ENCODE measurements at places on chromosomes 12 and 14.
A peak's percentile ranks its signal among the peaks of the same experiment; 100 is the strongest.

DNA sequence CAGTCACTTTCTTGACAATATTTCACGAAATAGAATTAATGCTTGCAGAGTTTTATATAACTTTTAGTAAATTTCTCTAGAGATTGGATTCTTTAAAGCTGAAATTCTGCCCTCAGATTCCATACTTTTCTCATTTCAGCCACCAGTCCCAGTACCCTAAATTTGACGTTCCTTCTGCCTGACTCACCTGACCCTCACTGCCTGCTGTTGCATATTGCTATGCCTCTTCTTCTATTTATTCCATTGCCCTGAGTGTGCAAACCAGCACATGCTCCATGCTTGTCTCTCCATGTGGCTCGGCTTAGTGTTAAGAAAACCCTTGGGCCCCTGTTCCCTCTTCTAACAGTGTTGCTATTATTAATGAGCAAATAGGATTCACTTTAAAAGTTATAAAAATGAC, 533.3 kb downstream of the LRFN5 start:
- no peak for DNase-seq

GRCh38 chr14:90784621-90785270, 31.5 kb downstream of the TTC7B start:
- no peak for DNase-seq

DNA sequence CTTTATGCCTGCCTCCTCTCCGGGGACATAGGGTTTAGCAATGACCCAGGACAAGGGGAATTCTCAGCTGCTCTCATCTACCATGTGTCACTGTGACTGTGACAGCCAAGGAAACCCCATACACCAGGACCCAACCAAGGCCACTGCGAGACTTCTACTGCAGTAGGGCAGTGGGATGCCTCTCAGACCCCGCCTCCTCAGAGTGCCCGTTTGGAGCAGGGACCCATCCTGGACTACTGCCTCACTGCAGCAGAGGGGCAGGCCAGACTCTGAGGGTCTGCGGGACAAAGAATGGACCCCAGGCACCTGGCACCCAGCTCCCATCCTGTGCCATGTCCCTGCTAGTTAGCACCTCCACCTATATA, 71.3 kb upstream of the DDX11 start:
- no peak for DNase-seq

GRCh38 chr14:102510616-102511520, 1.3 kb upstream of the ANKRD9 start:
- DNase-seq = no peak

DNA sequence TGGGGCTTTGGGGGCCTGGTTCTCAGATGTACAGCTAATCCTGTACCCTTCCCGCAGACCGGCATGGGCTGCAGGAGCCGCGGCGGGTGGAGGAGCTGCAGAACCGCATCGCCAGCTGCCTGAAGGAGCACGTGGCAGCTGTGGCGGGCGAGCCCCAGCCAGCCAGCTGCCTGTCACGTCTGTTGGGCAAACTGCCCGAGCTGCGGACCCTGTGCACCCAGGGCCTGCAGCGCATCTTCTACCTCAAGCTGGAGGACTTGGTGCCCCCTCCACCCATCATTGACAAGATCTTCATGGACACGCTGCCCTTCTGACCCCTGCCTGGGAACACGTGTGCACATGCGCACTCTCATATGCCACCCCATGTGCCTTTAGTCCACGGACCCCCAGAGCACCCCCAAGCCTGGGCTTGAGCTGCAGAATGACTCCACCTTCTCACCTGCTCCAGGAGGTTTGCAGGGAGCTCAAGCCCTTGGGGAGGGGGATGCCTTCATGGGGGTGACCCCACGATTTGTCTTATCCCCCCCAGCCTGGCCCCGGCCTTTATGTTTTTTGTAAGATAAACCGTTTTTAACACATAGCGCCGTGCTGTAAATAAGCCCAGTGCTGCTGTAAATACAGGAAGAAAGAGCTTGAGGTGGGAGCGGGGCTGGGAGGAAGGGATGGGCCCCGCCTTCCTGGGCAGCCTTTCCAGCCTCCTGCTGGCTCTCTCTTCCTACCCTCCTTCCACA, 7.6 kb downstream of the NR4A1 start:
- peak; percentile 12 for DNase-seq

DNA sequence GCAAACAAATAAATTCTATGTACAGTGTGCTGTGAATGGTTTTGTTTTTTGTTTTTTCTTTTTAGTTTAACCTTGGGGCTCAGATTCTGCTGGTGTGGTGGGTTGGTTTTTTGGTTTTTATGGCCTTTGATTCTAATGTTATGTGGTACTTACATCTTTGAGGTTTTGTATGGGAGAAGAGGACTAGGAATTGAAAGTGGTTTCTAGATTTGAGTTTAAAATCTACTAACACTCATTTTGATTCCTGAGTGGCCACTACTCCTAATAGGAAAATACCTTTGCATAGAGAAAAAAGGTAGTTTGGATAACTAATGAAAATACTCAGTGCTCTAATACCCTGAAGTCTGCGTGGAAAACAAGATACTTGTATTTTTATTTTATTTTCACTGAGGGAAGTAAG, 137.7 kb downstream of the MON2 start:
- no peak for DNase-seq

- no peak for DNase-seq
Observed at GRCh38 chr12:6788972-6789924, at the start of gene CD4. Gene CD4 (plus strand): TSS chr12:6789528. CDS start chr12:6800139, 10,611 bp downstream.

GRCh38 chr12:120412421-120412820, 25.5 kb upstream of the COX6A1 start:
- DNase-seq = no peak

DNA sequence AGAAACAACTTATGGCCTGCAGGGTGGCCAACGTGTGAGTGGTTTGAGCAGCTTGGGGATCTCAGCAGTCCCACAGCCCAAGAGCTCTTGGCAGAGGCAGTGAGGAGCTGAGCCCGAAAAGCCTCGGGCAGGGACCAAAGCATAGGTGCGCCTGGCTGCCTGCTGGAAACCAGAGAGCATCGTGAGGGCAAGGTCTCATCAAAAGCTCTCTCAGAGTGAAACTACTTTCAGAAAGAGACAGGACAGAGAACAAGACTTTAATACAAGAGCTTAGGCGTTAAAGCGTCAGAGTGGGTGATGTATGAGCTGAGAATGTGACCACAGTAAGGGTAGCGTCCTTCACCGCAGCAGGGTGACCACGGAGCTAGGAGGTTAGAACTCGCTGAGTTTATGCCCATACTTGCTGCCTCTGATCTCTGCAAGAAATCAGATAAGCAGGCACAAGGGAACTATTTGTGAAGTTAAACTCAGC, 30.8 kb downstream of the LGMN start:
- DNase-seq = no peak

DNA sequence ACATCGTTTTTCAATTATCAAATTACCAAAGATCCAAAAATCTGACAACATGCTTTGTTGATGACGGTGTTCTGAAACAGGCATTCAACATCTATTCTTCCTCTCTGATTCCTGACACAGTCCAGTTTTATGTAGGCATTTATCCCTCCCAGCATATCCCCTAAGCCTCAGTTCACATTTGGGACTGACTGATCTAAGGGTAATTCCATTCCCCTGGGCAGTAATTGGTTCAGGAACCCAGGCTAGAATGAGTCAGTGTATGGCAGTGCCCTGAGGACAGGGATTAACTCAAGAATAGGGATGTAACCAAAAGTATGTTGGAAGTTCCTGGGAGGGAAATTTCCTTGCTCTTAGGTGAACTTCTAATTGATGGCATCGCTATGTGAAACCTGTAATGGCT, 10.3 kb upstream of the PCNX1 start:
- DNase-seq = no peak

- peak; percentile 15 for DNase-seq
Observed at GRCh38 chr14:27739657-27740156, 1026.9 kb upstream of the FOXG1 start.

DNA sequence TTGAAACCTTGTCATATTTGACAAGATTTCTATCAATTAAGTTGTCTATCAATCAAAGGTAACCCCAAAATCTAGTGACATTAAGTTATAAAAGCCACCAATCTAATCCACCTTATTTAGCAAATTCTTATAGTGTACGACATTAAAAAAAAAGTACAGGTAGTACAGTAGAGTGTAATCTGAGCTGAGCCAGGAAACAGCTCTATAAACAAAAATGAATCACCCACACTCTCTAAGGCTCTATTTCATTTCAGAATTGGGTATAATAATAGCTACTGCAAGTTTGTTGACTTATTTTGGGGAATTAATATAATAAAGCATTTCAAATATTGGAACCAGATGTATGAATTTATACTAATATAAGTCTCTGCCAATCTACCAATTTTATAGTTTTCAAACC, 342.4 kb upstream of the FLRT2 start:
- DNase-seq = no peak

GRCh38 chr12:6020930-6021329, 75.9 kb upstream of the ANO2 start:
- DNase-seq = no peak

GRCh38 chr14:56098021-56098420, 20.2 kb upstream of the PELI2 start:
- DNase-seq = no peak

DNA sequence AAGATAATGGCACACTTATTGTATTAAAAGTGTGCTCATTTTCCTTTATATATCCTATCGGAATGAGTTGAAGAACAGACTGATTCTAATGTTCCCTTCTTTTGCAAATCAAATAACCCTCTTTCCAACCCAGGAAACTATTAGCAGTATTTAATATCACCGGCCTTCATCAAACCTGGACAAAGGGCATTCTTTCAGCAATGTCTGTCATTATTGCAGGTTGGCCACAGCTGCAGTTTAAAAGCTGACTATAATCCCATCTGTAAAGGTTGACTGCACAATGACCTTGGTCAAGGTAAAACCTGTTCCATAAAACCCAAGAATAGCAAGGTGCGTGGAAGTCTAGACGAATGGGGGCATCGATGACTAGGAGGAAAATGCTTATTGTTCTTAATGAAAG, 472.3 kb upstream of the SOX5 start:
- no peak for DNase-seq

- DNase-seq = no peak
Observed at GRCh38 chr12:105998561-105998960, 140.2 kb downstream of the NUAK1 start.

- DNase-seq = no peak
Observed at GRCh38 chr12:91515944-91516694, 333.5 kb upstream of the DCN start.

GRCh38 chr12:131873293-131873692, 21.1 kb upstream of the ULK1 start:
- no peak for DNase-seq

- no peak for DNase-seq
Observed at GRCh38 chr14:95341115-95341514, 21.4 kb upstream of the CLMN start.

DNA sequence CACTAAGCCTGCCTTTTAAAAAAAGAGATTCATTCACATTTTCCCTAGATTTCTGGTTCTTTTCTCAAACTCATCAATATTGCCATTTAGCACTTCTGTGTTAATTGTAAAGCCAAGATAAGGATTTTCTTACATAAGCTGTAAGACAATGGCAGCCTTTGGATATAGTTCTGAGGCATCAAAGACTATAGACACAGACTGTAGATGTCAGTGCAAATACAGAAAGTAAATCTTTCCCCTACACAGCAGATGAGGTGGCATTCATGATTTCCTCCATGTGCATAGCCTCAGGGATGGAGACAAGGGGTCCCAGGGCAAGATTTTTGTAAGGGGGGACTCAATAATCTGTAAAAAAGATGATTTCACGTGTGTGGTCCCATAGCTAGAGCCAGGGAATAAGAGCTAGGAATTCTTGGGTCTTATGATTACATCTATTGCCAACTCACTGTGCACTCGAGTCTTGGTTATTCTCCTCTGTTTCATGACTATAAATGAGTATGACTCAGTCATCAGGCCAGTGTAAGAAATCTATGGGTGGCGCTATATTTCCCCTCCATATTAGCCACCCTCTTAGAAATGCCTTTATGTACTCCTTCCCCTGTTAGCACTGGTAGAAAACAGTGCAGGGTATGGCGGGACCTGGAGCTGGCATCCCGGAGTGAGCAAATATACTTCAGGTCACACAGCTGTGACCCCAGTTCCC, 207.5 kb downstream of the EXOC5 start:
- no peak for DNase-seq

GRCh38 chr12:29429999-29430715, 49.2 kb upstream of the ERGIC2 start:
- no peak for DNase-seq

GRCh38 chr14:35412272-35413056, 7.9 kb upstream of the NFKBIA start:
- DNase-seq = peak; percentile 22

DNA sequence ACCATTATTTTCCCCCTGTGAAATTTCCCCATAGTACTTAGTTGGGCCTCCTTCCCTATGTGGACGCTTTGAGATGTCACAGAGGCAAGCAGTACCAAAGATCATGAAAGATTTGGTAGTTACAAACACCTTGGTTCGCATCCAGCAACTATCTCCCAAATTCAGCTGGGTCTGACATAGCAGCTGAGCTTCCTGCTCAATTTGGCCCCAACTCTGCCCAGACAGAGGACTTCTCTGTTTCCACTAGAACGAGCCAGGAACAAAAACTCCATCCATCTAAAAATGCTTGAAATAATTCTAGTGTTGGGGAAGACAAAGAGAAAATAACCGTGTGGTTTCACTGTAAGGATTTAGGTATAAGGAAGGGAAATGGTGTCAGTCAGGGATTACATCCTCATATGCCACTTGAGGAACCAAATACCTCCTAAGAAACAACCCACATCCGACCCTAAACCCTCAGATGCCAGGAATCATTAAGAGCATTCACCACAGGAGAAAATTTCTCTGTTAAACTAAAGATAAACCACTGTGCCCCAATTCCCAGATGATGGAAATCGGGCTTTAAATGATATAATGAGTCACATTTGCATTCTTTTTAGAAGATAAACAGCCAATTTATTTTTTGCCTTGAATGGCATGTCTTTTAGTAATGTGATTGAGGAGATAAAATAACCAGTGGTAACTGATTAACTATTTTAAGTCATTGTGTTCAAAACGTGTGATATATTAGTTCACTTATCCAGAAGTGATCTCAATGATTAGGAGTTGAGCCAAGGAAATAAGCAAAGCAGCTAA, 103.7 kb upstream of the IFNG-AS1 start:
- no peak for DNase-seq

DNA sequence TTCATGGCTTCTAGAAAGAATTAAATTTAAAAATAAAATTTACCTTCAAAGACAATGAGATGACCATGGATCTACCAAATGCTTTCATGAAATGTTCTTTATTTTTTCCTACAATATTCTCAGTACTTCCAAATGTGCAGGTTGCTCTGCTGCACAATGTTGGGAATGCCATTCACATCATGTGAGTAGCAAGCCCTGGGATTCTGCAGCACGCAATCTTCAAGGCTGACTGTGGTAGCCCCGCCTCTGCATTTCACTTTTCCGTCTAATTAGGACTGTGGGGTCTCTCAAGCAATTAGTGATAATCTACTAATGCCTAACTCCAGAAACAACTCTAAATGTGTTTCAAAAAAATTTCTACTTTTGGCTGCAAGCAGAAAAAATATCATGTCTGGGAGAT, 13.7 kb upstream of the NTN4 start:
- no peak for DNase-seq

DNA sequence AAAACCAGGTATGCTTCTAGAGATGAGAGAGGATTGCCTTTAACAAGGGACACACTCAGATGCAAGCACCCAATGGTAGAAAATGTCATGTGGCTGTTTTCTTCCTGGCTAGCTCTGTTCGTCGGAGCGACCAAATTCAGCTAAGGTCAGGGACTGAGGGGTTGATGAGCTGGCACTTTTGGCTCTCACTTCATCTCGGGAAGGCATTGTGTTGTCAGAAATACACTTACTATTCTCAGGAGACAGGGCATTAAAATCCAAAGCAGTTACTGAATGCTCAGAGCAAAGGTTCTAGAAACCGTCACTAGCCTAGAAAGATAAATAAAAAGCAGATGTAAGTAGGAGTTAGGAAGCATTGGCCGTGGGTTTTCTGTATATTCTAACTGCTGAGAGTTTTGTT, 275.7 kb upstream of the SSTR1 start:
- DNase-seq = no peak
